ENCODE measurements at places on chromosomes 6 and 20.
A peak's percentile ranks its signal among the peaks of the same experiment; 100 is the strongest.

- no peak for DNase-seq
Observed at GRCh38 chr6:94894300-94894699, 683.0 kb upstream of the MANEA start.

GRCh38 chr6:137271245-137272183 lies 52.3 kb upstream of the IFNGR1 start:
- no peak for DNase-seq

DNA sequence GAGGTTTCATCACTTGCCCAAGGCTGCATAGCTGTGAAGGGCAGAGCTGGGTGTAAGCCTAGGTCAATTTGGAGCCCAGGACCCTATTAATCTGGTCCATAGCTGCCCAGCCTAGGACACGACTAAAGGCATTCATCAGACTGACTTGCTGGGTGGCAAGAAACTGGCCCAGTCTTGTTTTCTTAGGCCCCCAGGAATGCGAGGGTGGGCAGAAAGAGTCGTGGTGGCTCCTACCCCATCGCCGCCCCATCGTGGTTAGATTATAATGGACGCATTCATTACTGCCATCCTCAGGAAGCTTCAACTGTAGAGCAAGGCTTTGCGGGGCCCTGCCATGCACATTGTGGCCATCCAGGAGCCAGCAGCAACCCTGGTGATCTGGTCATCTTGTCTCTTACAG lies 16.1 kb downstream of the DYNLRB1 start:
- no peak for DNase-seq

GRCh38 chr6:149118737-149119653 lies 198.5 kb upstream of the TAB2 start:
- no peak for DNase-seq

- no peak for DNase-seq
Observed at GRCh38 chr6:296151-297122, 4.2 kb downstream of the DUSP22 start.

DNA sequence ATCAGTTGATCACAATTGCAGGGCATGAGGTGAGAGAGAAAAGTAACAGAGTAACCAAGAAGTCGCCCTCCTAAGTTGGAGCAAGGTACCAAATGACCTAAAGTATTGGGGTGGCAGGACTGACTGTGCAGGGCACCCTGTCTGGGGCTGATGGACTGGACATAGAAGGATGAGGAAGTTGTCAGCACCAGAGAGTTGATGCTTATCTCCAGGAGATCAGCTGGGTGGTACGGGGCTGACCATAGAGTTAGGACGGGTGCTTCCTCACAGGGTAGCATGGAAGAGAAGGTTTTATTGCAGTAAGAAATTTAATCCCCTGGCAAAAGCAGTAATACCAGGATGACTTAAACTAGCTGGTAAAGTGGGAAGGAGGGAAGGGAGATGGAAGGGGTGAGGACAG lies 66.7 kb downstream of the TMEM170B start:
- no peak for DNase-seq

DNA sequence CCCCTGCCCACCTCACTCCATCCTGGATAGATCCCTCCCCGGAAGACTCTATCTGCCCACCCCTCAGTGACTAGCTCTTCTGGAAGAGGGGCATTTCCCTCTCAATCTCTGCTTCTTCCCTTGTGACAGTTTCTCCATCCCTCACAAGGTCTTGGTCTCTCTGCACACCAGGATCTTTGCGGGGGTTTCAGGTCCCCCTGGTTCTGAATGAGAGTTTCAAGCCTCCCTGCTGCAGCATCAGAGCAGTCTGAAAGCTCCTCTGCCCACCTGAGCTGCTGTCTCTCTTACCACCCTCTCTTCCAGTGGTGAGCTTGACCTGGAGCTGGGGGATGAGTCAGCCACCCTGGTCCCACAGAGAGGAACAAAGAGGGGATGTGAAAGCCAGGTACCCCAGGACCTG lies 24.4 kb downstream of the TNXB start:
- DNase-seq: no peak

DNA sequence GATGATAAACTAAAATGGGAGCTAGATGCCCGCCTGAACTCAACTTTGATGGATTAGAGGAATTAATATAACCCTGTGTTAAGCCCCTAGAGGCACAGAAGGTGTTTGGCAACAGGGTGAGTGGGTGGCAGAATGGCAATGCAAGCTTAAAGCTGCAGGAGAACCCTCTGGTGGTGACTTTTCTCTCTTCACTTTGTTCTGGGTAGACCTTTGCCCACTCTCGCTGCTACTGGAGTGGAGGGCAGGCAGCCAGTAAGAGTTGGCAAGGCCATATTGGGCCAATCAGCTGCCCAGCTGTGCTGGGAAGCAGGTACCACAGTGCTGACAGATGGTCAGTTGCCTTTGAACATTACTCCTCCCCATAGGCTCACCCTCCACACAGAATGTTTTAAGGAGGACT lies 468.2 kb downstream of the MMUT start:
- no peak for DNase-seq

DNA sequence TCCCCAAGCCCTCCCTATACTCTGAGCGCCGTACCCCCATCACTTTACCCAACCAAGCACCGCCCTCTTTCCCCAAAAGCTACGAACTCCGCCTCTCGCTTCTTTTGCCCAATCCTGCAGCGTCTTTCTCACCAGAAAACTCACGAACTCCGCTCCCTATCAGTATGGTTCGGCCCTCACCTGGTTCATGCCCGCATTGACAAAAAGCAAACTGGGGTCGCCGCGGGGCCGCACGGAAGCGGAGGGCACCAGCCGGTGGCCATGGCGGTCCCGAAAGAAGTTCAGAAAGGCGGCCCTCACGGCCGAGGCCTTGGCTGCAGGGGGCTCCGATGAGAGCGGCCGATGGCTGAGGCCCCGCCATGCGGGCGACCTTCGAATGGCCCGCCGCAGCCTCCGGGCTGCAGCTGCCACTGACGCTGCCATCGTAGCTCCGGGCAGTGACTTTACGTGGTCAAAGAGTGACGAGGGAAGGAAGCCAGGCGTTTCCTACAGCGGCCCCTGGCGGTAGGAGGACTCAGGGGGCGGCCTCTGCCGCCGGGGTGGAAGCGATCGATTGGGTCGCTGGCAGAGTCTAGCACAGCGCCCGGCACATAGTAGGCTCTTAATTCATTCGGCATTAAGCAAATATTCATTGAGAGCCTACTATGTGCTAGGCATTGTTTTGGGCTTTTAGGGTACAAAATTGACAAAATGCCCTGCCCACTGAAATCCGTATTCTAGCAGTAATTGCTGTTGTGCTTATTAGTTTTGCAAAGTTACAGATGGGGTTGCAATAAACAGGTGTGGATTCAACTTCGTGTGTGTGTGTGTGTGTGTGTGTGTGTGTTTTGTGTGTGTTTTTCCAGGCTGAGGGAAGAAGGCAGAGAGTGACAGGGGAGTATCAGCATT lies at the start of gene AARS2:
AARS2 (minus strand) TSS at position 447 of the 888 bp plus-strand sequence; CDS start at position 423, 24 bp downstream.
- DNase-seq: peak; percentile 95

Data from T-helper 9 cell (primary cell).